ENCODE measurements at places on chromosomes 5 and 9.

DNA sequence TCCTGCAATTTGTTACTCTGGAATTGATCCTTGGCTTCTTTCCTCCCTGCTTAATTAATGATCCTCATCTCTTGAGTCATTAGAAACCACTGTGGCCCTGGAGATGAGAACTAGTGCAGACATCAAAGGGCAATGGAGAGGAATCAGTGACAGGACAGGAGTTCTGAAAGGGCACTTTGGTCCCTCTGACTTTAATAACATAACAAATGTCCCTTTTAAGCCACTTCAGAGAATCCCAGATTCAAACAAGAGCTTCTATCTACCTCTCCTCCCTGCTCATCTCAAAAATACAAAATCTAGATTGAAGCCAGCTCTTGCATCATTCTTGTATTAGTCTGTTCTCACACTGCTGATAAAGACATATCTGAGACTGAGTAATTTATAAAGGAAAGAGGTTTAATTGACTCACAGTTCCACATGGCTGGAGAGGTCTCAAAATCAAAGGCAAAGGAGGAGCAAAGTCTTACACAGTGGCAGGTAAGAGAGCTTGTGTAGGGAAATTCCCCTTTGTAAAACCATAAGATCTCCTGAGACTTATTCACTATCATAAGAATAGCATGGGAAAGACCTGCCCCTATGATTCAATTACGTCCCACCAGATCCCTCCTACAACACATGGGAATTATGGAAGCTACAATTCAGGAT is 139.1 kb downstream of the PLPPR1 start:
- DNase-seq = no peak

DNA sequence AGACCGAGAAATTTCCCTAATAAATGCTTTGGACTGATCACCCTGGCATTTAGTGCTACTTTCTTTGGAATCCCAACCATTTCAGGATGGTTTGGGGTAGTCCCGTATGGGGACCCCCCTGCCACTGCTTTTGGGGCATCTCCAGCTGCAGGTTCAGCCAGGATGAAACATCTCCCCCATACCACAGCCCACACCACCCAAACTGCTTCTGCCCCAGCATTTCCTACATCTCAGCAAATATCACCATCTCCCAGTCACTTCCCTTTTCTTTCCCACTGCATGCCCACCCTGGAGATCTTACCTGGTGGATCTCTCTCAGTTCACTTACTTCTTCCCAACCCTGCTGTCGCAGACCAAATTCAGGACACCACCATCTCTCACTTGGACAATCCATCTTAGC is 4.8 kb upstream of the P4HA2 start:
- DNase-seq = no peak

GRCh38 chr5:172868924-172869591 is 35.0 kb downstream of the ERGIC1 start:
- no peak for DNase-seq

DNA sequence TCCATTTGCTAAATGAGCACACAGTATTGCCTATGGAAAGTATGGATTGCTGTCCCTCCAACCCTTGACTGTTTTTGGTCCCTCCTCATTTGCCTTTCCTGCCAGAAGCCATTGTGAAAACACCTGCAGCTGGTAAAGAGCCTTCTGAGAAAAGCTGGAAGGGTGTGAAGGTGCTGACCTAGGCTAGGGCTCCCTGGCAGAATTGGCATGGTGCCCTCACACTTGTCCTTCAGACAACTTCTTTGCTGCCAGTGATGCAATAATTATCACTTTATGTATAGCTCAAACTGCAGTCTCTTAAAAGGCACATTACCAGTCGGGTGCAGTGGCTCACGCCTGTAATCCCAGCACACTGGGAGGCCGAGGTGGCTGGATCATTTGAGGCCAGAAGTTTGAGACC is 4.2 kb downstream of the TXNDC15 start:
- no peak for DNase-seq

DNA sequence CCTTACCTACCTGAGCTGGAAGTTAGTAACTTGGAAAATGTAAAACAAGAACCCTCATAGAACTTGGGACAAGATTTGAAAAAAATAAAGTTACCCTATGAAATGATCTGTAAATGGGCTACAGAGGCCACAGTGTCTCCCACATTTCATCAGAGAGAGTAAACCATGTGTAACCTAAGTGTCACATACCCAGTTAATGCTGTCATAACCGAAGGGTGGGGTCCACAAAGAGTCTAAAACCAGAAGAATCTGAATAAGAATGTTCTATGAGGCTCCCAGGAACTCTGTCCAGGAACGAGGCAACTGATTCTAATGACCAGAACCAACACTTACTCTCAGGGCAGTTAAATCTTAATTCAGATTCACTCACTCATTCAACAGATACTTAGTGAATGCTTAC is 1.0 kb upstream of the FAM13B start:
- no peak for DNase-seq

- no peak for DNase-seq
Observed at GRCh38 chr9:112285056-112285455, 48.4 kb downstream of the PTBP3 start.

DNA sequence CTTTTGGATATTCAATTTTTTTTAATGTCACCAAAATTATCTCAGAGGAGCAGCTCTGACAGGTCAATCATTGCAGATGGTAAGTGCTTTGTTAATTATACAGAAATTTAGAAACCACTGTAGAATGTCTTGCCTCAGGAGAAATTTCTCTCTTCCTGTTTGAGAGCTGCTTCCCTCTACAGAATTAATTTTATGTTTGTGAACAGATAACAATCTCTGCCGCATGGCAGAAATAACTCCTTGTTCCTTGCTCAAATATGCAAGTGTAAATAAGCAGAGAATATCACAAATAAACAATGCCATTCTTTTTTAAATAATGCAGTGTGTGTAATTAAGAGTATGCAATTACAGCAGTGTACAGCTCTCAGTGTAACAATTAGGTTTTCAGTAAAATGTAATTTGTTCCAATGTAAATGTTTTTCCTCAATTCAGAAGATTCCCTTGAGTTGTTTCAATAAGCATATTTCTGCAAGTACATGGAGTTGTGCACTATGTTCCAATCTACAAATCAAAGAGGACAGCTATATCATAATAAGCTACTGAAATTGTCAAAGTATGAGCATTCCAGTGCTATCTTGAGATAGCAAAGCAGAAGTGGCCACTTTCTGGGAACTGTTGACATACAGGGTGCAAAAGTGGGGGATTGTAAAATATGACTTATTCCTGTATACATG is 1012.8 kb downstream of the MAT2B start:
- no peak for DNase-seq

- DNase-seq = no peak
Observed at GRCh38 chr9:37034305-37034937, 353 bp upstream of the PAX5 start.

GRCh38 chr9:97711223-97711626 is 14.1 kb upstream of the XPA start:
- DNase-seq = no peak

DNA sequence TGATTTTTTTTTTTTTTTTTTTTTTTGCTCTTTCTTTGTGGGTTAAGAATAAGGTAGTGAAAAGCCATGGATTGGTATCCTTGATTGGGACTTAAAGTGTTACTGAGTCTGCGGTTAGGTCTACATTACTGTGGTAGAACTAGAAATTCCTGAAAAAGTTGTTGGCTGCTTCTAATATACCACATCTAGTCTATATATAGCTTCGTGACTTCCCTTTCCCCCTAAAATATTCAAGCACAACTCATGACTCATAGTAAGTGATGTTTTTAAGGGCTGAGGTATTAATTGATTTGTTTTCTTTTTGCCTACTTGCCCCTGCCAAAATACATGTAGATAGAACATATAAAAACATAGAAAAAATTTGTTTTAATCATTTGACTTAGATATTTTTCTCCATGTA is 247.6 kb downstream of the TMEM232 start:
- DNase-seq = no peak

- DNase-seq = no peak
Observed at GRCh38 chr5:143691945-143692290, 120.0 kb upstream of the HMHB1 start.

- no peak for DNase-seq
Observed at GRCh38 chr5:41778410-41778809, 91.8 kb downstream of the OXCT1 start.

DNA sequence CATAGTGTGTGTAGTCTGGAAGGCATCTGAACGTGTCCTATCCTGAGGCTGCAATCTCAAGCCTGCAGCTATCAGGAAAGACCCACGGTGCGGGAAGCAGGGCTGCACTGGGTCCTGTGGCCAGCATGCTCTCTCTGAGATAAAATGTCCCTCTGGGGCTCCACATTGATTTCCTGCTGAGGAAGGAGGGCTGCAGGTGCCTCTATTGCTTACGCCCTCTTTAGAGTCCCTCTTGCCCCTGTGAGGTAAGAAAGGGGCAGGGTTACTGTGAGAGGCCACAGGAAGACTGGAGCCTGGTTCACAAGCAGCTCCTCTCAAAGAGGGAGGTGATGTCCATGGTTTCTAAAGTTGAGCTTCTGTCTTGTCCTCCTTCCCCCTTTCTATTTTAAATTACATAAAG is 299.9 kb upstream of the RFX3 start:
- DNase-seq = no peak

- no peak for DNase-seq
Observed at GRCh38 chr5:9197881-9198260, 348.0 kb downstream of the SEMA5A start.

GRCh38 chr5:68002836-68003235 is 212.7 kb upstream of the PIK3R1 start:
- DNase-seq = no peak

- no peak for DNase-seq
Observed at GRCh38 chr5:121251954-121252353, 599.7 kb upstream of the FTMT start.

Data from activated CD4-positive, CD25-positive, alpha-beta regulatory T cell treated with anti-CD3 and anti-CD28 coated beads, Interleukin-2, amount 50 U/mL, for 16 hours (primary cell).